ENCODE measurements at places on chromosomes 12 and 14.

DNA sequence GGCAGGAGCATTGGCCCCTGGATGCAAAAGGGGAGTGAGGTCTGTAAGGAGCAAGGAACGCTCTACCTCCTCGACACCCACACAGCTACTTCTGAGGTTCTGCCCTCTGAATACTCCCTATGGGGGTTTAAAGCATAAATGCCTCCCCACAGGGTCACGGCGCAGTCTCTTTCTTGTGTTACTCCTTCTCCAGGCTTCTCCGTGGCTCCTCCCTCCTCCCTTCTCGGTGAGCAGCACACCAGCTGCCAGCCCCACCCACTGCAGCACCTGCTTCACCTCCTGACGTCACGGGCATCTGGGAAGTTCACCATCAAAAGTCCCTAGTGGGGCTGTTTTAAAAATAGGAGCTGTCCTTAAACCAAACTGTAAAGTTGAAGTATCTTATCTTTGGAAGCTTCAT is 67.3 kb downstream of the SPTB start:
- DNase-seq = no peak

- no peak for DNase-seq
Measured at GRCh38 chr12:66755727-66756395, 77.0 kb upstream of the GRIP1 start.

GRCh38 chr12:9933958-9934357 is 1.8 kb upstream of the CLEC2A start:
- DNase-seq = no peak

- DNase-seq = no peak
Measured at GRCh38 chr12:6603095-6603567, 4.0 kb downstream of the CHD4 start.

- no peak for DNase-seq
Measured at GRCh38 chr14:75120541-75121291, 6.1 kb downstream of the NEK9 start.

GRCh38 chr12:67609226-67609870 is 39.2 kb upstream of the DYRK2 start:
- no peak for DNase-seq

- no peak for DNase-seq
Measured at GRCh38 chr14:101826351-101826750, 64.8 kb downstream of the PPP2R5C start.

GRCh38 chr12:54463034-54463433 is 10.4 kb downstream of the GTSF1 start:
- DNase-seq = no peak

GRCh38 chr12:43980627-43981191 is 144.8 kb downstream of the TMEM117 start:
- DNase-seq = no peak

GRCh38 chr12:50609292-50609874 is 104.6 kb downstream of the DIP2B start:
- no peak for DNase-seq

DNA sequence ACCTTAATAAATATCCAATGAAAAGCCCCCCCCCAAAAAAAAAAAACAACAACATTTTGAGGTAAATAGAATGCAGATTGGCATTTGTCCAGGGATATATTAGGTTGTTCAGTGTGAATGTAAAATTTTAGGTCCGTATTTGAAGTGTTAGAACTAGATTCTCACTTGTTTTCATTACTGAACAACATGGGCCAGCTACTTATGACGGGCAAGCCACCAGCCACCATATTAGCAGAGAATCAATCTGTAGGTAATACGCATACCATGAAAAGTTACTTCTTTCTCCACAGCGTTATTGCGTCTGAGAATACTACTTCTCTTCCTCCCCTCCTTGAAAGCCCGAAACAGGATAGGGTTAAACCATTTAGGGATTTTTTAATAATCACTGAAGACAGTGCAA is 5.4 kb downstream of the FLRT2 start:
- no peak for DNase-seq

DNA sequence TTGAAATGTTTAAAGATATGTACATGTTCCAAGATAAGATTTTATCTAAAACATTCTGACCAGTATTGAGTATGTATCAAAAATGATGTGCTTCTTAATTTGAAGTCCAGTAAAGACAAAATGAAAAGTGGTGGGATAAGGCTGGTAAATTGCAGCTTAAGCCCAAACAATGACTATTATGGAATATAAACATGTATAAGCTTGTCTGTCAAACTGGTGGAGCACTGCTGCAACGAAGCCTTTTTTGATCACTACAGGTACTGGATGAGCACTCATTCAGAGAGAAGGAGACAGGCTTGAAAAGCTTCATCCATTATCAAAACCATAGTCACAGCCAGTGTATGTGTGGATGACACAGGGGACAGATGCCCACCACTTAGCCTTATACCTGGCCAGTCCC is 138.4 kb downstream of the ATP23 start:
- DNase-seq = no peak

DNA sequence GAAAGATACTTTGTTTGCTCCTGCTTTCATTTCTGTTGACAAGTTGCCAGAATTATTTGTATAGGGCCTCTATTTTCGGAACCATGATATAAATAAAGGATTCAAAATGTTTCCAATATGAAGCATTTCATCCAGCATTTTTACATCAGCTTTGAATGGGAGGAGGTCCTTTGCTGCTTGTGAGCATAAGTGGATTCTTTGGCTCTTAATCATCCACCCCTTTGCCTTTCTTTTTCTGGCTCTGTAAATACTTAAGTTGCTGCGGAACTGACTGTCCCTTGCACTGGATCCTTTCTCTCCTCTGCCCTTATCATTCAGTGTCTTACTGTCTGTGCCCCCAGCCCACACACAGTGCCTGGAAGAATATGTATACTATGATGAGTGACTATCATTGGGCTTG is 357.3 kb upstream of the RGS6 start:
- no peak for DNase-seq

GRCh38 chr12:95700316-95700785 is 90.2 kb downstream of the NTN4 start:
- DNase-seq = no peak

DNA sequence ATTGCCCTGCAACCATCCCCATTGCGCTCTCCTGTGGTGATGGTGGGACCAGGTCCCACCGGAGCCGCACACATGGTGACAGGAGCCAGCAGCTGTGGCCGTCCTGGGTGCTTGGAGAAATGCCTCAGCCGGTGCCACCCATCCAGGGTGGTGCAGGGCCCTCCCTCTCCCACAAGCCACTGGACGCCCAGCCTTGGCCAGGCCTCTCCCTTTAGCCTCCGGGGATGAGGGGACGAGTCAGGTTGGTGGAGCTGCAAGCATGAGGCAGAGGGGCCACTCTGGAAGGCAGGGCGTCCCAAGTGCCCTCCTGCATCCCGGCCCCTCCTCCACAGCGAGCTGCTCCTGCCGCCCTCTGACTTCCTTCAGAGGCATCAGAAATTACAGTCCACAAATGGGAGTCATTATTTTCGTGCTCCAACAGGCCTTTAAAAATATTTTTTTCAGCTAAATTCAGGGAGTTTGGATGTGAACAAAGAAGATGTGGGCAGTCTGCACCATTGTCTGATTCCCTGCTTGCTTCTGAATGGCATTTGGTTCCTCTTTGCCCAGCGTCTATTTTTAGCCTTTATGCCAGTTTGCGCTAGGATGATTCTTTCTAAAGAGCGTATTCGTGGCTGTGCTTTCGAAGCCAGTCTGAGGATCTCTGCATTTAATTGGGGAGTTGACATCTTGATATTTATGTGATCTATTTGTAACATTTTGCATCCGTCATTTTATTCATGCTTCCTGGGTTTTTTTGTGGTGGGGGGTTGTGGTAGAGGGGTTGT is 189.4 kb downstream of the ADGRD1 start:
- no peak for DNase-seq

GRCh38 chr14:75805646-75806045 is 144.6 kb downstream of the TTLL5 start:
- no peak for DNase-seq

DNA sequence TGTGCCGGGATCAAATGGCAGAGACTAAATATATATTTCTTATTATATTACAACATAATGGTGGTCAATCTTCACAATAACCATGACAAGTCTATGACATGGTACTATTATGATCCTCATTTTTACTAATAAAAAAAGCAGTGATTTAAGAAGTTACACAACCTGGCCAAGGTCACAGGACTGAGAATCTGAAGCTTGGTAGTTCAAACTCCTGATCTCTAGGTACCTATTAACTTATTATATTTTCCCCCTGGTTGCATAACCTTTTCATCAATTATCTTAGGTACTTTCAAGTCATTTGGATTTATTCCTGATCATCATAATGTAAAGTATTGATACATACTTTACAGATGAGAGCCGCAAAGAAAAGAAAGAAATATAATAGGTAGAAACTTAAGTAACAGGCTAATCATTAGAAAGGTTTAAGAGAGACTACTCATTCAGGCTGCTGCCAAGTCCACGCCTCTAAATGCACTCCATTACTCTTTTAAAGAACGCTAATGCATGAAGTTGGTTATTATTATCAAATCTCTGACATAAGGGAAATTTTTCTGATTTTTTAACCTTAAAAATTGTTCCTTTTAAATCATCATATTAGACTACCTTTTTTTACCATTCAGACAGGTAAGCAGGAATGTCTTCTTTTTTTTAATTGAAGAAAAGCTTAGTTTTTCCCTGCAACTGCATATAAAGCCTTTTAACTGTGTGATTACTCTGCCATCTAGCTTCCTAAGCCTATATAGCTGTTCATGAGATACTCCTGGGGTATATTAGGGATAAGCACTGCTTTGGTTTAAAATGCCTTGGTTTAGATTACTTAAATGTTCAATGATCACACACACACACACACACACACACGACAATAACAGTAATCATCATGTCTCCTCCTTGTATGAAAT is 35.6 kb downstream of the RPS29 start:
- no peak for DNase-seq

DNA sequence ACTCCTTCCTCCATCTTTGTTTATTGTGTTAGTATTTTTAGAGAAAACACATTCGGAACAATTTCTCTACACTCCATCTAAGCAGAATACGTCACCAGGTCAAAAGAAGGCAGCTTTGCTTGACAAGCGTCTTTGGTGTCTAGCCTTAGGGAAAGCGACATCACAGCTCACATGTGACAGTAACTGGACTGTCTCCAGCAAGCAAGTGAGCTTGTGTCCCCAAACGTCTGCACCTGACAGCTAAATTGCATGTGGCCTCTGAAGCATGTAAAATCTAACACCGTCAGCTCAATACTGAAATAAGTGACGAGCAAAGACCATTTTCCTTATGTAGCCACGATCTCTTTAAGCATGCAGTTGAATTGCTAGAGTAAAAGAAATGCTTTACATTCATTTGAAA is 509.8 kb downstream of the GLT1D1 start:
- no peak for DNase-seq

DNA sequence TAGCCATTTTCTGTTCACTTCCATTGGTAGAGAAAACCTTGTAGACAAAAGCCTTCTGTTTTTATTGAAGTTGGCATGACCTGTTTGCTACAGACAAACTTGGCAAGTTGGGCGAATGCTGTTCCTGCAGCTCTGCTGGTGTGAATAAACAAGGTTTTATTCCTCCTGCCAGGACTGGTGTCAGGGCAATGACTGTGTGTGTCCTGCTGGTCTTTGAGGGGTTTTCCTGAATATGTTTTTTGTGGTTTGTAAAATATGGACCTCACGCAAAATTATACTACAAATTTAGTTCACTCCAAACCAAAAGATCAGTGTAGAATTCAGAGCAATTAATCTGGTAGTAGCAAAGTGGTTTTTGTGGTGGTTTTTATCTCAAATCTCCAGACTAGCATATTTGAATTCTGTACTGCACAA is 140.8 kb downstream of the ERC1 start:
- no peak for DNase-seq

- DNase-seq = peak; percentile 11
Measured at GRCh38 chr12:94941440-94941862, 62.0 kb downstream of the NDUFA12 start.

- no peak for DNase-seq
Measured at GRCh38 chr14:33230021-33230420, 291.3 kb downstream of the NPAS3 start.

- DNase-seq = no peak
Measured at GRCh38 chr12:75302781-75303180, 27.3 kb downstream of the CAPS2 start.

DNA sequence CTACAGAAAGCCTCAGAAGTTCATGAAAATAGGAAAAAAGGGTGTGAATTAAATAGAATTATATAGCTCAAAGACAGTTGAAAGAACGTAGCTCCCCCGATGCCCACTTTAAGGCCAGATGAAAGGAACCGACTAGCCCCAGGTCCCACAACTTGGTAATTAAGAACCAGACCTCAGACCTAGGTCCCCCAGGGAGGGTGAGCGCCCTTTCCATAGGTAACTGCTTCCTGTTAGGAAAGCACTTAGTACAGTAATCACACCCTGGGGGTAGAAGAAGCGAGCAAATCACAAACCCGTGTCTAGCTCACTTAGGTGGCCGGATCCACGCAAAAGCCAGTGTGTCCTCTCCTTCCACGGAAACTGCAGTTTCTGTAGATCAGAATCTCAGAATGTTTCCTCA is 77.1 kb downstream of the PLXNC1 start:
- DNase-seq = no peak

DNA sequence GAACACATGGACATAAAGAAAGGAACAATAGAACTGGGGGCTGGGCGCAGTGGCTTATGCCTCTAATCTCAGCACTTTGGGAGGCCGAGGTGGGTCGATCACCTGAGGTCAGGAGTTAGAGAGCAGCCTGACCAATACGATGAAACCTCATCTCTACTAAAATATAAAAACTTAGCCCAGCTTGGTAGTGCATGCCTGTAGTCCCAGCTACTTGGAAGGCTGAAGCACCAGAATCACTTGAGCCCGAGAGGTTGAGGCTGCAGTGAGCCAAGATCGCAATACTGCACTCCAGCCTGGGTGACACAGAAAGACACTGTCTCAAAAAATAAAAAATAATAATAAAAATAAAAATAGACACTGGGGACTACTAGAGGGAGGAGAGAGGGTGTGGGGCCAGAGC is 154.5 kb downstream of the SEC23A start:
- DNase-seq = no peak

DNA sequence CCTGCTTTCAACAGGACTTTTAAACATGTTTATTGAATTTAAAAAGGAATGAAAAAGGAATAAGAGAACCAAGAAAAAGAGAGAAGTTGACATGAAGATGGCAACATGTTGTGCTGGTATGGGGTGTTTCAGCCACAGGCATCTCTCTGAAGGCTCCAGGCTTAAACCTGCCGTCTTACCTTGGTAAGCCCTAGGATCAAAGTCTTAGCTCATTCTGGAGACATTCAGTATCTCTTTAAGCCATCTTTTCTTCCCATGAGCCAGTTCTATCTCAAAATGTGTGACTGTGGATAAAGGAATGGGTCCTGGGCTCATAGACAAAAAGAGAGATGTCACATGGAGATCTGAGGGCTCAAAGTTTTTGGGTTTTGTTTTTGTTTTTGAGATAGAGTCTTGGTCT is 1.6 kb upstream of the TFCP2 start:
- DNase-seq = no peak

GRCh38 chr12:48356041-48356768 is 5.5 kb upstream of the ZNF641 start:
- no peak for DNase-seq

- DNase-seq = peak; percentile 72
Measured at GRCh38 chr12:25386831-25387731, 136.4 kb upstream of the KRAS start.

- DNase-seq = no peak
Measured at GRCh38 chr14:69763761-69764510, 3.0 kb upstream of the SRSF5 start.

All from T1000 (cell line).